ENCODE measurements at places on chromosomes 16 and 17. TPM values are rescaled to one million over a fixed set of nuclear protein-coding genes. Genes with fewer than 3 reads are reported as not detected.

PLCG2 gene
- 14.6 TPM for total RNA-seq

CEMP1 gene
- not detected for total RNA-seq

DNA sequence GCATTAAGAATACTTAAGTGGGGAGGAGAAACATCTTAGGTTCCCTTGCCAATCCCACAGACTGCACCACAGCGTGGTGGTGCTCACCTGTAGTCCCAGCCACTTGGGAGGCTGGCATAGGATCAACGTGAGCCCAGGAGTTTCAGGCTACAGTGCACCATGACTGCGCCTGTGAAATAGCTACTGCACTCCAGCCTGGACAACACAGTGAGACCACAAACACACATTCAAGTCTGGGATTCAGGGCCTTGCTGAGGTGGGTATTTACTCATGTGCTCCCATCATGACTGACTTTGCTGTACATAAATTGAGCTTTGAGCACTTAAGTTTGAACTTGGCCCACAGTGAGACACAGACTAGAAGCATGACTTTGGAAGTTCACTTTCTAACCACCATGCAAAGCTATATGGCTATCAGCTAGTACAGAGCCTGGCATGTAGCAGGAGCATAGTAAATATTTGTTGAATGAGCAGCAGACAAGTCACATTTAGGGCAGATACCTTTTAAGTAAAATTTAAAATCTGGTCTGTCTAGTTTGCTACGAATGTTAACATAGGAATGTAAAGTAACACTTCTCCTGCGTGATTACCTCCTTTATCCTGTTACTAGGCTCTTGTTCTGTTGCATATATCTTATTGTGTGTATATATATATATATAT lies 33.5 kb downstream of the CEP95 start:
- no peak for DNase-seq

DNA sequence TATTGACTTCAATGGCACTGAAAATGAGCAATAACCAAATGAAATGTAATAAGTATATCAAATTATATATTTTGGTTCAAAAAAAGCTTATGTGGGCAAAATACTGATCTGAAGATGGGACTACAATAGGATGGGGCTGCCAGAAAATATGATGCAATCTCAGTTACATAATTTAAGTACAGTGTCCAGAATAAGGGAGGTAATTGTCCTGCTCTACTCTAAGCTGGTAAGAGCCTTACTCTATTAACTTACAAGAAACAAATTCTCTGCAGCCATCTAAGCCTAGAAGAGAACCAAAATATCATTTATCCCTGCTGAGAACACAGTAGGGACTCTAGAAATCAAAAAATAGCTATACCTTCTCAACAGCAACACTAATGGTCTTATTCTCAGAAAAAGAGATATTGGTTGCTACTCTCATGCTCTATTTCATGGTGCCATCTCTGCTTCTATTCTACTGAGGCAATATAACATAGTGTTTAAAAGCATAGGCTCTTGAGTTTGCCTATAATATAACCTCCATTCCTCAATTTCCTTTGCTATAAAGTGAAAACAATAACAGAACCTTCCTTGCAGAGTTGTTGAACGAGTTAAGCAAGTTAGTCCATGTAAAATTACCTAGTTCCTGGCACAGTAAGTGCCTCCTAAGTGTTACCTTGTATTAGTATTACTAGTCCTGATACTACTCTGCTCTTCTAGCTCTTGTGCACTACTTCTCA lies 19.9 kb downstream of the NQO1 start:
- no peak for DNase-seq

GRCh38 chr16:28126684-28127620 lies 63.4 kb upstream of the GSG1L start:
- no peak for DNase-seq

- no peak for DNase-seq
Measured at GRCh38 chr17:63491977-63492618, 15.2 kb downstream of the ACE start.

GRCh38 chr17:48503747-48504146 lies 27.1 kb downstream of the HOXB1 start:
- no peak for DNase-seq

GRCh38 chr16:55567382-55567781 lies 898 bp downstream of the CAPNS2 start:
- no peak for DNase-seq

GRCh38 chr16:16025214-16025968 lies 76.0 kb downstream of the ABCC1 start:
- no peak for DNase-seq

All from stomach (tissue), 19 donors.